ENCODE measurements at places on chromosomes 1 and 21.

GRCh38 chr1:240503036-240503435, 108.9 kb downstream of the GREM2 start:
- no peak for DNase-seq

- no peak for DNase-seq
Measured at GRCh38 chr1:210771131-210771530, 362.8 kb downstream of the KCNH1 start.

DNA sequence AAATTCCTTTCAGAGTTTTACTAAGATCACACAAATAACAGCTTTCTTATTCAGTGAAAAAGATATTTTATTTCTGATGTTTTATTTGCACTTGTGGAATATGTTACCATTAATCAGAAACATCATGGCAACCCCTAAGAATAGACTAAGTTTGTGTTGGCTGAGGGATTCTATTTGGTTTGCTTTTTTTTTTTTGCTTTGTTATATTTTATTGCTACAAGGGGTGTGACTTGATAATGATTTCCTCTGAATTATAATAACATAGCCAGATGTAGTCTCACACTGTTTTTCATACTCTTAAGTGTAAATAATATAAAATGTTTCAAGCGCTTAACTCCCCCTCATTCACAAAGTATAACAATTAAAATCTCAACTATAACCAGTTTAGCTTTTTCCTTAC, 20.0 kb downstream of the GLRX2 start:
- no peak for DNase-seq

- DNase-seq, result no peak
Measured at GRCh38 chr1:220680085-220680687, 10.0 kb upstream of the C1orf115 start.

- peak; percentile 74 for DNase-seq
Measured at GRCh38 chr1:109113590-109114341, at the start of gene ELAPOR1. TSS of gene ELAPOR1 (plus strand) at chr1:109114115. CDS start at chr1:109114184, 69 bp downstream.

DNA sequence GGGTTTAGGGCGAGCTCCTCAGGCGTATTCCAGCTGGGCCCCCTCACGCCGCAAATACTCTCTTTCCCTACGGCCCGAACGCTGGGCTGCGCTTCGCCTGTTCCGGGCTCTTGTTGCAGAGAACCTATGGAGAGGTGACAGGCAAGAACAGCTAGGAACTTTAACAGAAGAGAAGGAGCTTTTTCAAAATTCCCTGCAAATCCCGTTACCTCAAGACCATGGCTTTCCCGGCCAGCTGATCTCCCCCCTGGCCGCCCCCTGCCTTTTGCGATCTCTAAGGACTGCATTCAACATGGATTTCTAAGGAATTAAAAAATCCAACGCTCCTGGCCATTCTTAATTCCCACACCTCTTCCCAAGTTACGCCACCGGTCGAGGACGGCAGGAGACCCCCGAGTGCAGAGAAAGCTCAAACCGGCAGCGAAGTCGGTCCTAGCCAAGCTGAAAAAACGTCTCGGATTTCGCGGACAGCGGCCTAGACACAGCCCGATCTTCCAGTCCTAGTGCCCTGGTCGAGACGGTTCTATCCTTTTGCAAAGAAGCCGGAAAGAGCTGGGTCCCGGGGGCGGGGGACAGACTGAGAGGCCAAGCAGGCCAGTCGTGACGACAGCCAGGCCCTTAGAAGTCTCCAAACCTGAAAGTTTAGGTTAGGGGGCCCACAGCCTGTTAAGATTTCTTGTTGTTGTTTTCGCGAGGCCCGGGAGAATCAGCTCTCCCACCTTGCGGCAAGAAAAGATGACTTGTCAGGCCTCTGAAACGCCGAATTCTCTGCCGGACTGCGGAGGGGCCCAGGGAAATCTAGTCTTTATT, 1.1 kb upstream of the TBX15 start:
- DNase-seq, result no peak

- DNase-seq, result no peak
Measured at GRCh38 chr1:9242338-9242969, 7.9 kb downstream of the H6PD start.

DNA sequence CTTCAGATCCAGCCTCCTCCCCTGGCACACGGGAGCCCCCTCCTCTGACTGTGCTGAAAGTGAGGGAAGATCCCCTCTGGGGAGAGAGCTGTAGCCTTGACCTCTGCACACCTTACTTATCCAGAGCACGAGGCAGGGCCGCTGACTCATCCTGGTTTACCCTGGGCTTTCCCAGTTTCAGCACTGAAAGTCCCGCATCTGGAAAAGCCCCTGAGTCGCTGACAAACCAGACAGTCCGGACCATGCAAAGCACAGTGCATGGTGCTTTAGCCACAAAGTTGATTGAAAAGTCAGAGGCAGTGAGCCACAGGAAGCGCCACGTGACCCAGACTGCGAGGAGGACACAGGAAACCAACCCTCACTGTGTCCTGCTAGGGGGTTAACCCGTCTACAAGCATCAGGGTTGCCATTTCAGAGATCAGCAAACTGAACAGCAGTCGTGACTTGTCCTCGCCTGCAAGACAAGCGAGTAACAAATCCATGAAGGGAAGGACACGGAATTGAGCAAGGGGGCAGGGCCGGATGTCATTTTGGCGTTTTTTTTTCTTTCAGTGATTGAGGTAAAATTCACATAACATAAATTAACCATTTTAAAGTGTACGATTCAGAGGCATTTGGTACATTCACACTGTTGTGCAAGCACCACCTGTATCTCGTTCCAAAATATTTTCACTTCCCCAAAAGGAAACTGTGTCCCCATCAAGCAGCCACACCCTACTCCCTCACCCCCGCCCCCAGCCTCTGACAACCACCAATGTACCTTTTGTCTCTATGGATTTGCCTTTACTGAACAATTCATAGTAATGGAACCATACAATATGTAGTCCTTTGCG, 19.9 kb upstream of the IFNGR2 start:
- peak; percentile 60 for DNase-seq

- DNase-seq, result no peak
Measured at GRCh38 chr1:228812961-228813360, 77.7 kb downstream of the RHOU start.

DNA sequence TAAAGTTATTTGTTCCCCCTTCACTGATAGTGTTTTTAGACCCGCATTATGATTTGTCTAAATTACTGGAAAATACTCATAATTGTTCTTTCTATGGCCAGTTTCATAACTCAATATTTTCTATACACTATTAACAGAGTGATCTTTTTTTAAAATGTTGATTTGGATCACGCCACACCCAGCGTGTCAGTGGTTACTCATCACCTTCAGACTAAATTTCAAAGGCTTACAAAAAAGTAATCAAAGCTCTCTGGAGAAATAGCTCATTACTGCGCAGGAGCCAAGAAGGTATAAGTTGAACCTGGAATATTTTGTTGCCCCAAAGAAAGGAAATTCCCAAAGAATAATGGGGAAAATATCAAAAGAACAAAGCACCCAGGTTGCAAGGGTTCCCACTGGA, 104.9 kb downstream of the EVI5 start:
- DNase-seq, result no peak

DNA sequence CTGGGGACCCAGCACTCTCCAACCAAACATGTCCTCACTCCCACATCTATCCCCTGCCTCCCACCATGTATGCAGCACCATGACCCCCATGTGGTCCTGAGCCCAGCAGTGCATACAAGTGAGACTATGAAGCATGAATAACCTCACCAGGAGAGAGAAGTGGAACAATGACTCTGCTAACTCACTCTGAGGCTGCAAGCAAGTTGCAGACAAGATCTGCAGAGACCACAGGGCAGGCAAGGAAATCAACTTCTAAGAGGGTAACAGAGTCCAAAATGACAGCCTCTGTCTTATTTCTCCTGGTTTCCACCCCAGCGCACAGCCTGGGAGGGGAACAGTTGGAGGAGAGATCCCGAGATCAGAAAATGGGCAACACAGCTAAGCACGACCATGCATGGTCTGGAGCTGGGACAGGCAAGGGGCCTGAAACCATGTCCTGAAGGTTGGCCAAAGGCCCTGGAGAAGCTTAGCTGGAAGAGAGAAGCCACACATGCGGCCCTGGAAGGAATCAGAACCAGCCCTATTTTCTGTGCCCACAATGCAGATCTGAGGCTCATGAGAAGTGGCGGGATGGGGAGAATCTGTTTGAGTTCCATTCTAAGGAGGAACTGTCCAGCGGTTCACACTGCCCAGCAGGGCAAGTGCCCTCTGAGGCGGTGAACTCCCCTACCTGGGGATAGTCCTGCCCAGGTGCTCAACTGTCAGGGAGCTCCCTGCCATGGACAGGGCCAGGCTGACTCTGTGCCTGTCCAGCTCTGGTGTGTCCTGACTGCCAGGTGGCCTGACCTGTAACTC, 12.5 kb upstream of the REN start:
- DNase-seq, result no peak

DNA sequence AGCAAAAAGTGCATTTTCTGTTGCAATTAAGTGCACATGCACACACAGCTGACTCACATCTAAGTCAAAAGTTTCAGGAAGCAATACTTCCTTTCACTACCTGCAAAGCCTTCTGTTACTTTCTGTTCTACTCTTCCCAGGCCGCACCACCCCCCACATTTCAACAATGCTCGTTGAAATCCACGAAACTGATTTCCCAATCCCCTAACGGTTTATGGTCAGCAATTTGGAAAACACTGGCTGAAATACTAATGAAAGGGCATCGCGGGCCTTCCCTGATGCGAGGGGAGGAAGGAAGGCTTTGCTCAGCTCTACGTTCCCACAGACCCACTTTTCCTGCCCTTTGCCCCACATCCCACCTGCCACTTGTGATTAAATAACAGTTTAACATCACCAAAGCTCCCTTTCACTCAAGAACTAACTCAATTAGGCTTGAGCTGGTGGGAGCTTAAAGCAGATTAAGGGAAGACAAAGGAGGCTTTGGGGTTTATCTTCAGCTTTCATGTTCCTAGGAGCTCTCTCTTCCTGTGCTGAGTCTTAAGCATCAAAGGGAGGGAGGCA, 243.2 kb upstream of the RAB4A start:
- DNase-seq, result peak; percentile 37

- peak; percentile 41 for DNase-seq
Measured at GRCh38 chr1:84689514-84690396, 506 bp downstream of the SSX2IP start.

GRCh38 chr21:16978309-16978895, 534.4 kb upstream of the CXADR start:
- no peak for DNase-seq

- no peak for DNase-seq
Measured at GRCh38 chr1:236214761-236215160, 67.0 kb downstream of the ERO1B start.

DNA sequence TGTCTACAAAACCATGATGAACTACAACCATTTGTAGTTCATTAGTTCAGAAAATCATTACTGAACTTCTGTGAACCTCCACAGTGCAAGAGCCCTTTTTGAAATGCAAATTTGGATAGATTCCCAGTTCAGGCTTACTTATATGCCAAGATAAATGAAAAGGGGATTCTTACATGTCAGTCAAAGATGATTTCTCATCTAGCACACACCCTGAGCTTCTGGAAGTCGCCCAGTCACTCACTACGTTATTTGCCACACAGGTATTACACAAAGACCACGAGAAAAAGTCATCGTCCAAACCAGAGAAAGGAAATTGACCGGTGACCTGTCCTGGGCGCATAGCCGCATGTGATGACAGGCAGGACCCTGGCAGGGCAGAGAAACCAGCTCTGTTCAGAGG, 41.8 kb downstream of the ETS2 start:
- no peak for DNase-seq

GRCh38 chr1:55418208-55419000, 203.2 kb upstream of the USP24 start:
- DNase-seq, result no peak
